ENCODE measurements at places on chromosomes 13 and 19.

DNA sequence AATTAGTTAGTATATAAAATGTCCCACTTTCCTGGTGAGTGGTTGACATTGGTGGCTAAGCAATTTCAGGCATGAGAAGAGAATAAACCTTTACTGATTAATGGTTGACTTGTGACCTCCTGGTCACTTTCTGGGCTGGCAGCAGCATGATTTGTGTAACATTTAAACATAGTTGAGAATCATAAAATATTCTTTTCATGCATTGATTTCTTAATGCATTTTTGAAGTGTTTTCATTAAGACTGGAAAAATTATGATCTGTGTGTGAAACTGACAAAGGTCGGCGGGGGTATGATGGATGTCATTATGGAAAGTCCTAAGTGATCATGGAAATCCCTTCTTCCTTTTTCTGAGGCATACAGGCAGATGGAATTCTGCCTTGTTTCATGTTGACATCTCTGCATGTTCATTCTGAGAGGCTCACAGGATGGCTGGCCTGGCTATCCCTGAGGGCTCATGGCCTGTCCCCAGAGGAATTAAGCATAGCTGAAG is 98.7 kb upstream of the RNF113B start:
- no peak for DNase-seq

DNA sequence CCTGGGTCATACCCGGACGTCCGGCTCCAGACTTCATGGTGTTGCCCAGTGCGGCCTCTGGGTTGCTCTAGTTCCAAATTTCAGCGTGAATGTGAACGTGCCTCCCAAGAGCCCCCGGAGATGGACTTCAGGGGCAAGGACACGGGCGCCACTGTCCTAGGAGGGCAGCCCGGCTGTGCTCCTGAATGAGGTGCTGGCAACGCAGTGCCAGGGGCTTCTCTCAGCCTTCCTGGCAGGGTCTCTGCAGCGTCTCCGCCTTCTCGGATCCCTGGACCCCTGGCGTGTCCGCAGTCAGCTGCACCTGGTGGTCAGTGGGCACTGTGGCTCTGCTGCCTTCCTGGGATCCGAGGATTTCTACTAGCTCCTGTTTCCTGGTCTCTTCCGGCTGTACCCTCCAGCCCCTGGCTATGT is 101.7 kb upstream of the MCF2L start:
- DNase-seq, result no peak

DNA sequence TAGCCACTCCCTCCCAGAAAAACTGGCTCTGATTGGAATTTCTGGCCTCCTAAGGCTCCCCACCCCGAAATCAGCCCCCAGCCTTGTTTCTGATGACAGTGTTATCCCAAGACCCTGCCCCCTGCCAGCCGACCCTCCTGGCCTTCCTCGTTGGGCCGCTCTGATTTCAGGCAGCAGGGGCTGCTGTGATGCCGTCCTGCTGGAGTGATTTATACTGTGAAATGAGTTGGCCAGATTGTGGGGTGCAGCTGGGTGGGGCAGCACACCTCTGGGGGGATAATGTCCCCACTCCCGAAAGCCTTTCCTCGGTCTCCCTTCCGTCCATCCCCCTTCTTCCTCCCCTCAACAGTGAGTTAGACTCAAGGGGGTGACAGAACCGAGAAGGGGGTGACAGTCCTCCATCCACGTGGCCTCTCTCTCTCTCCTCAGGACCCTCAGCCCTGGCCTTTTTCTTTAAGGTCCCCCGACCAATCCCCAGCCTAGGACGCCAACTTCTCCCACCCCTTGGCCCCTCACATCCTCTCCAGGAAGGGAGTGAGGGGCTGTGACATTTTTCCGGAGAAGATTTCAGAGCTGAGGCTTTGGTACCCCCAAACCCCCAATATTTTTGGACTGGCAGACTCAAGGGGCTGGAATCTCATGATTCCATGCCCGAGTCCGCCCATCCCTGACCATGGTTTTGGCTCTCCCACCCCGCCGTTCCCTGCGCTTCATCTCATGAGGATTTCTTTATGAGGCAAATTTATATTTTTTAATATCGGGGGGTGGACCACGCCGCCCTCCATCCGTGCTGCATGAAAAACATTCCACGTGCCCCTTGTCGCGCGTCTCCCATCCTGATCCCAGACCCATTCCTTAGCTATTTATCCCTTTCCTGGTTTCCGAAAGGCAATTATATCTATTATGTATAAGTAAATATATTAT is 6.1 kb downstream of the FOSB start:
- DNase-seq, result peak; percentile 49

DNA sequence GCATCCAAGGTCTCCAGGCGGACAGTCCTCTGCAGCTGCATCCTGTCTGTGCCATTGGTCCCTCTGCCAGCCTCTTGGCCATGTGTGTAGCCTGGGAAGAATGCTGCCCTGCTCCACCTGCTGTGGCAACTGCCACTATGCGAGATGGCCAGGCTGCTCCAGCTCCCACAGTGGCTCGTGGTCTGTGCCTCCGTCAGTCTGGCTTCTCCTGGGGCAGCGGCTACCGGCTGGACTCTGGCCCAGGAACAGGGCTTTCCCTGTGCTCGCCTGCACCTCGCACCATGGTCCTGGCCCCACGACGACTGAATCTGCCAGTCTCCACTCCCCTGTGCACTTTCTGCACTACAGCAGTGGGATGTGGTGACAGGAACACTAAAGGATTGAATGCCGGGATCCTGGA is 26.7 kb upstream of the FFAR2 start:
- DNase-seq, result no peak

DNA sequence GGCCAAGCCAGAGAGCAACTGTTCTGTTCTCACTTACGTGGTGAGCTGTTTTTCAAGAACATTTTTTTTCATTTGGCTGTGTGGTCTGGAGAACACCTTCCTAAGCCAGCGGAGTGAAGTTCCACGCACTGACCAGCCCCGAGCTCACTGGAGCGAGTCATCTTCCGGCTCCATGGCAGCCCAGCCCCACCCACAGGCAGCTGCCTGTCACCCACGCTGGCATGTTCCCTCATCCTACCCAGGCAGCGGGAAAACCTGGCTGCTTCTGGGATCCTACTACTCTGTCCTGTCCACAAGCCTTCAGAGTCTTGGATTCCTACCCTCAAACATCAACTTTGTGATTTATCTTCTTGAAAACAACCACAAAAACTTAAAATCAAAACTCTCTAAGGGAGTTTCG is 76.2 kb downstream of the GGACT start:
- no peak for DNase-seq

- DNase-seq, result no peak
These were observed 36.1 kb upstream of the DCUN1D2 start for GRCh38 chr13:113526466-113527220.

- no peak for DNase-seq
These were observed 5.6 kb upstream of the SLAIN1 start for GRCh38 chr13:77691871-77692270.

DNA sequence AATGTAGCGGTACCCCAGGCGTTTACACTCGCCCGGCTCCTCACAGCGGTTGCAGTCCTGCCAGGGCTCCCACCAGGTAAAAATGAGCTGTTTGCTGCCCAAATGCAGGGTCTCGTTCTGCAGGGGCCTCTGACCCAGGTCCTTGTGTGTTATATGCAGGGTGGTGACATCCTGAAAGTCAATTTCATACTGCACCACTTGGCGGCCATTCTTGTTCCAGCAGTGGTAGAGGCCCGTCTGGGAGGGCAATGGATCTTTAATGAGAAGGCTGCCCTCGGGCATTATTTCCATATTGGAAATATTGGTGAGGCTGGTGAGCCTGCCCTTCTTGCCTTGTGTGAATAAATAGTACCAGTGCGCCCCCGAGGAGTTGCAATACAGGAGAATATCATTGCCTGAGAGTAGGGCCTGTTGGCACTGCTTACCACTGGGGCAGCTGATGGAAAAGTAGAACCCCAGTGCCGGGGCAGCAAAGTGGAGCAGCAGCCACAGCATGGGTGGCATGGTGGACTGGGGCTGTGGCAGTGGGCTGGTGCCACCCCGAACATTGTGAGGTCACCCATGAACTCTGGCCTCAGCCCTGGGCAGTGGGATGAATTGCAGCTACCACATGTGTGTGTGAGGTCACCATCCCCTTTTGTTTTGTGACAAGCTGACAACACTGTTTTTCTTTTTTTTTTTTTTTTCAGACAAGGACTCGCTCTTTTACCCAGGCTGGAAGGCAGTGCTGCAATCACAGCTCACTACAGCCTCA is at the start of gene FAM187B:
Gene FAM187B, minus strand, starts transcription at position 563 of the 754 bp plus-strand sequence. Its CDS starts 59 bp downstream, at position 504.
- no peak for DNase-seq

DNA sequence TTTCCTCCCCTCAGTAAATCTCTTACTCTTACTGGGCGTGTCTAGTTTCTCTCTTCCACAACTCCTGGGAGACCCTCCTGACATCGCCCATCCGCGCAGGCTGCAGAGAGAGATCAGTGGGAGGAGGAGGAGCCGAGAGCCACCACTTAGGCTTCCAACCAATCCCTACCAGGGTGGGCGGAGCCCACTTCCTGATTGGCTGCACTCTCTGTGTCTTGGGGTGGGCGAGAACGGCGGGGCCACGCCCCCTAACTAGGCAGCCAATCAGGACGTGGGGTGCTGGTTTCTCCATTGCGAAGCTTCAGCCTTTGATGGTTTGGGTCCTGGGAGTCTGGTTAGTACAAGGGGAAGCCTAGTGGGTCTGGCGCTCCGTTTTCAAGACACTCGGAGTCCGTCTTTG is at the start of gene PMIS2:
Gene PMIS2, plus strand, starts transcription at position 326 of the 400 bp plus-strand sequence. CDS start 87 bp downstream, outside the sequence.
- DNase-seq, result peak; percentile 19

- peak; percentile 50 for DNase-seq
These were observed 15.4 kb downstream of the FCHO1 start for GRCh38 chr19:17766543-17767131.

GRCh38 chr19:45125975-45126493 is 33.1 kb downstream of the PPP1R37 start:
- peak; percentile 58 for DNase-seq

DNA sequence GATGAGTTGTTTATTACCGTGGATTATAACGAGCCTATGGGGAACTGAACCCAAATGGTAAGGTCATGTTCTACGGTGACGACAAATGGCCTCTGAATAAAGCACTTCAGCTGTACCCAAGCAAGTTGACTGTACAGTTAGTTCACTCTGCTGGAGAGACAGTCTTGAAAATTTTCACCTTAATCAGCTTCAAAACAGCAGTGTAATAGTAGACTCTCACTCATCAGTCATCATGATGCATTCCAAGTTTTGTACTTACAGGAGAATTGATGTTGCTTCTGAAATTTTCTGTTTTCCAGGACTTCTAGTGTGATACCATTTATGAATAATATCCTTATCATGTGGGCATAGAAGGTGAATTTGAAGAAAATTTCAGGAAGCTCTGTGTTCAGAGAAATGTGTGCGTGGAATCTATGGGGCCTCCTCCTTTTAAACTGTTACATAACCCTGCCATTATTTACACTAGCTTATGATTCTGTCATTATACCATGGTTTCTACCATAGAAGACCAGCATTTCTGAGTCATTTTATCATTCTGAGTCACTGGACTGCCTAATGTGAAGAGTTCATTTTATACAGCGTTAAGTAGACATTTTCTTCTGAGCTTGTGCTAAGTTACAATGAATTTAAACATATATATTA is 96.9 kb downstream of the WDFY2 start:
- no peak for DNase-seq

DNA sequence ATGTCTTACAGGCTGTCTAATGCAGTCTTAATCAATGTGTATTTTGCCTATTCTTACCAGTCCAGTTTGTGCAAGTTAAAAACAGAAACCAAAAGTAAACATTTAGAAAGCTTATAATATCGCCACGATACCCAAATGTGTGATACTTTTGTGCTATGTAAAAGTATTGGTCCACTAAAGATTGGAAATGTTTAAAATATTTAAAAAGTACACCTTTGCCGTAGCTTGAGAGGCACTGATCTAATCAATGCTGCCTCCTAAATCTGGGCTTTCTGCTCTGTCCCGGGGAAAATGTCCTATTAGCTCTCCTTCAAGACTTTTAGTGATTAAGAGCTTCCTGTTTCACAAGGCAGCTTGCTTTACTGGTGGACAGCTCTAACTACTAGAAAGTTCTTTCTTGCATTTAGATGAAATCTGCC is 64.7 kb downstream of the DNAJC15 start:
- peak; percentile 33 for DNase-seq

GRCh38 chr13:112799394-112799793 is 109.6 kb downstream of the ATP11A start:
- no peak for DNase-seq

DNA sequence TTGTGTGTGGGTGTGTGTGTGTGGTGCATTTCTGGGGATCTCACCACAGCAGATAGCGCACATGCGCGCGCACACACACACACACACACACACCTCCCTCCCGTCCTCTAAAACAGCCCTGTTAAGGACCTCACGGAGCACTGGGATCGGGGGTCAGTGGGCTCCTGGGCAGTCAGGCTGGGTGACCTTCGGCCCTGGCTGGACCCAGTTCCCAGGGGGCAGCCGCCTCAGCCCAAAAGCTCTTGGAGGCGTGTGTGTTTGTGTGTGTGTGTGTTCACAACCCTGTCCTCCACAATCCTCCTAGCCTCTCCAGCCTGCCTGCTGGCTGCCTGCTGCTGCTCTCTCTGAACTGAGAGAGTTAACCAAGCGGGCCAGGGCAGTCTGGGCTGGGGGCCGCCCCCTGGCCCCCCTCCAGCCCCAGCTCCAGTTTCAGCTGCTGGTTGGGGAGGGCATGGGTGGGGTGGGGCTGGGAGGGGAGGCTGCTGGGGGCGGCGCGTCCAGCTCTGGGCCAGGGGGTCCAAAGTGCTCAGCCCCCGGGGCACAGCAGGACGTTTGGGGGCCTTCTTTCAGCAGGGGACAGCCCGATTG is at the start of gene FXYD1:
Gene FXYD1, plus strand, starts transcription at position 520 of the 588 bp plus-strand sequence. CDS start 1,256 bp downstream, outside the sequence.
- no peak for DNase-seq

GRCh38 chr13:92221916-92222315 is 823.5 kb downstream of the GPC5 start:
- no peak for DNase-seq

DNA sequence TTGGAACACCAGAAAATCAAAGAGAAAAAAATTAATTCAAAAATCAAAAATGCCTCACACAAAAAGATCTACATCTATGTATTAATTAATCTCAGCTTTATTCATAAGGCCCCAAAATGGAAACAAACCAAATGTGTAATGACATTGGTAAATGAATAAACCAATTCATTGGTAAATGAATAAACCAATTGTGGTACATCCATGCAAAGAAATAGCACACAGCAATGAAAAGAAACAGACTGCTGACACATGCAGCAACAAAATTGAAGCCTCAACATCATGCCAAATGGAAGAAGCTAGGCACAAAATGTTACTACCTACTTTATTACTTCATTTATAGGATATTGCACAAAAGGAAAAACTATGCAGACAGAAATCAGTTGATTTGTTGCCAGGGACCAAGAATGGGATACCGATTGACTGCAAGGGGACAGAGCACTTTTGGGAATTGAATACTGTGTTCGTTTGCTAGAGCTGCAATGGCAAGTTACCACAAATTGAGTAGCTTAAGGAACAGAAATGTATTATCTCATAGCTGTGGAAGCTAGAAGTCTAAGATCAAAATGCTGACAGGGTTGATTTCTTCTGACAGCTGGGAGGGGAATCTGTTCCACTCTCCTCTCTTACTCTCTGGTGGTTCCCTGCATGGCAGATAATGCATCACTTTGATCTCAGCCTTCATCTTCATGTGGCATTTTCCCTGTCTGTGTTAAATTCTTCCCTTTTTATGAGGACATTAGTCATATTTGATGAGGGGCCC is 252.8 kb downstream of the RFC3 start:
- DNase-seq, result no peak
